Natural killer cell treated with Interleukin-12 subunit alpha and Interleukin-12 subunit beta and Interleukin-15 and Interleukin-18, amount 100 ng/mL, for 72 hours (primary cell): ENCODE measurements at places on chromosomes 5 and 9. TPM values are rescaled to one million over a fixed set of nuclear protein-coding genes. Genes with fewer than 3 reads are reported as not detected.

Gene GPR151
- total RNA-seq, result not detected

Gene IL12B
- 0.36 TPM for total RNA-seq

Gene PCDHB9
- not detected for total RNA-seq

Gene C9
- total RNA-seq, result not detected

Gene CTXN3
- total RNA-seq, result not detected

Gene WDR31
- 0.83 TPM for total RNA-seq

Gene ADCY2
- total RNA-seq, result not detected

Gene FOXD4L4
- total RNA-seq, result 0.33 TPM

Gene ACSL6
- 1.5 TPM for total RNA-seq

Gene FAXDC2
- not detected for total RNA-seq

Gene KIF20A
- total RNA-seq, result 43.0 TPM

Gene WHRN
- total RNA-seq, result 1.1 TPM

Gene FOXD4L6
- total RNA-seq, result not detected

Gene PCDHGB7
- total RNA-seq, result 0.95 TPM

Gene SLC34A1
- total RNA-seq, result not detected

Gene PCDHGC5
- total RNA-seq, result not detected

Gene PRR7
- total RNA-seq, result 0.83 TPM

Gene KIAA1191
- total RNA-seq, result 66.7 TPM

Gene FREM1
- not detected for total RNA-seq

Gene SPATA31C1
- total RNA-seq, result not detected

Gene NSA2
- total RNA-seq, result 70.0 TPM
